ENCODE measurements at places on chromosomes 5 and 9.

GRCh38 chr9:123322273-123323195 lies 33.5 kb upstream of the CRB2 start:
- no peak for DNase-seq

DNA sequence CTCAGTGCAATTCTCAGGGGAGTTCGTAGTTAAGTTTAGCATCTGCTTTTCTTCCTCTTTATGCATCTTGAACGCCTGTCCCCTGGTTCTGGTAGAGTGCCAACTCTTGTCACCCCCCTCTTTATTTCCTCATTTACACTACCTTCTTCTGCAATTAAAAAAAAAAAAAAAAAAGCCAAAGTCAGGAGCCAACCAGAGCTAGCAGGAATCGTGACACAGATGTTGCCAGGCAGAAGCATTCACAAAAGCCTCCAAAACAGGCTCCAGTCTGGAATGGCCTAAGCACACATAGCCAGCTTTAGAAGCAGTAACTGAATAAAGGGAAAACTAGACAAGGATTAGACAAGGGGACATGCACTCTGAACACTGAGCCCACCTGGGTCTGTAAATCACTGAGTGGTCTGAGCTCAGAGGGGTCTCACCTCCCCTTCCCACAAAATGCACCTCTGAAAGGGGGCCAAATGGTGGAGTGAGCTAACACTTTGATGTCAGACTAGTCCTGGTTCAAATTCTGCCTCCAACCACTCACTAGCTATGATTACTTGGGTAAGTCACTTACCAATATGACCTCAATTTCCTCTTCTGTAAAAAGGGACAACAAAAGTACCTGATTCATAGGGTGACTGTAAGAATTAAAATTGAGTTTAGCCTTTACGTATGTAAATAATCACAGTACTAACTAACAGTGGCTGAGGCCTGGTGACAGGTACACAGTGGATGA lies 2.0 kb downstream of the CD74 start:
- no peak for DNase-seq

- DNase-seq, result no peak
These were observed 76.7 kb downstream of the KLHL3 start for GRCh38 chr5:137659209-137659608.

- no peak for DNase-seq
These were observed 26.1 kb downstream of the SPDL1 start for GRCh38 chr5:169609716-169610115.

DNA sequence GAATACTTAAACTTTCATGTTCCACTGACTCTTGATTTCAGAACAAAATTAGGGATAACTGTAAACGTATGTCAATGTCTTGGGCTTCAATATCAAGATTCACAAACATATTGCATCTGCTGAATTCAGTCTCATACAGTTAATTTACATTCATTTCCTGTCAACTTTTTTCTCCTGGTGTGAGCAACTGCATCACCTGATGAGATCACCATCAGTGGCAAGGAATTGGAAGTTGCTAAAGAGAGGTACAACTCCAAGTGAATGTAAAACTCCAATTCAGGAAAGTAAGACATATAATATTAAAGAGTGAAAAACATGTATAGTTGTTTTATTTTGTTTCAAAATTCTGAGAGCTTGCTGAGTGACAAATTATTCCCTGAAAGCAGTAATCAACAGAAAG lies 1336.2 kb upstream of the C9orf72 start:
- DNase-seq, result no peak

DNA sequence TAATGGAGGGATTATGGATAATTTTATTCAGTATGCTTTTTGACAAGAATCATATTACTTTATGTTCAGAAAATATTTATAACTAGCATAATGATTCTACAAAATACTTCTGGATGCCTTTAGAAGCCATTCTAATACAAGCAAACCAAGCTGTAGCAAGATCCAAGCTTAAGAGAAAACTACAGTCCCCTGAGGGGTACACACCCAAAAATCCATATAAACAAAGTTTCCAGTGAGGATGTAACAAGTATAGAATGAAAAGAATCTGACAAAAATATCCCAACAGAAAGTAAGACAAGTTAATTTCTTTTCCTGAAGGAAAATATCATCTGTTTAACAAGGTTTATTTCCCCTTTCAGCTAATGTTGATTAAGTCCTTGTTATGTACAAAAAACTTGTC lies 53.9 kb downstream of the MLLT3 start:
- no peak for DNase-seq

GRCh38 chr5:168947212-168947868 lies 353.6 kb downstream of the SLIT3 start:
- peak; percentile 35 for DNase-seq

DNA sequence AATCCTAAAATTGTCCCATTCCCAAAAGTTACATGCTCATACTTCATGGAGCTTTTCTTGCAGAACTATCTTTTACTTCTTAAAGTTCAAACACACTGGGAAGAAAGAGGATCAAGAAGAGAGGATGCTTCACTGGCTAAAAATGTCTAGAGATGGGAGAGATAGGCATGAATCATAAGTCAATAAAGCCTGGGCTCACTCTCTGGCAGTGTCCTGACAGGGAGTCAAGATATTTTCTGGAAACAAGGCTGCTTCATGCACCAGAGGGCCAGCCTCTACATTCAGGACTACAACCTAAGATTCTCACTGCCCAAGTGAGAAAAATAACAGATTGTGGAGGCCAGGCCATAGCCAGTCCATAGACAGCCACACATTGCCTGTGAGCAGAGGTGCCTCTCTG lies 1358.4 kb downstream of the EFNA5 start:
- no peak for DNase-seq

- DNase-seq, result no peak
These were observed 174.2 kb downstream of the OXCT1 start for GRCh38 chr5:41695920-41696582.

GRCh38 chr5:82396871-82397514 lies 118.8 kb upstream of the RPS23 start:
- no peak for DNase-seq

- no peak for DNase-seq
These were observed 21.9 kb upstream of the FSD1L start for GRCh38 chr9:105425816-105426433.

- no peak for DNase-seq
These were observed 25.7 kb downstream of the LVRN start for GRCh38 chr5:115988002-115988401.

DNA sequence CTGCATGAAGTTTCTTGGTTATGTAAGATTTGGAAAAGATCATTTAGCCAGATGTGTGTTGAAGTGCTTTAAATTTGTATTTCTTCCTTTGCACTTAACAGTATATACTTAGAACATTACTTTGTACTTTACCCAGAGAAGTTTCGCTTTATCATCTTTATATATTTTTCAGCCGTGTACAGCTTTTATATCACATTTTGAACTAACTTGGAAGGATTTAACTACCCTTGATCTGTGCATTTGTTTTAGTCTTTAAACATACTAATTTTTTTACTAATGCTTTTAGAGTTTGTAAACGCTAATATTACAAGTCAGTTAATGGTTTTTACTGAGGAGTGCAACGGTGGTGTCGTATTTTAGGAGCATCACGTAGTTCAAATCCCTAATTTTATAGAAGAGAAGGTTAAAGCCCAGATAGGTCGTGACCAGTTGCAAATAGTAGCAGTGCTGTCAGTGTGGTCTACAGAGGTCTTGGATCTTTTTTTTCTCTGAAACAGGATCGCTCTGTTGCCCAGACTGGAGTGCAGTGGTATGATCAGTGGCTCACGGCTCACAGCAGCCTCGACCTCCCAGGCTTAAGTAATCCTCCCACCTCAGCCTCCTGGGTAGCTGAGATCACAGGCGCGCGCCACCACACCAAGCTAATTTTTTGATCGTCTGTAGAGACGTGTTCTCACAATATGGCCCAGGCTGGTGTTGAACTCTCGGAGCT lies 2.0 kb downstream of the MATR3 start:
- no peak for DNase-seq

DNA sequence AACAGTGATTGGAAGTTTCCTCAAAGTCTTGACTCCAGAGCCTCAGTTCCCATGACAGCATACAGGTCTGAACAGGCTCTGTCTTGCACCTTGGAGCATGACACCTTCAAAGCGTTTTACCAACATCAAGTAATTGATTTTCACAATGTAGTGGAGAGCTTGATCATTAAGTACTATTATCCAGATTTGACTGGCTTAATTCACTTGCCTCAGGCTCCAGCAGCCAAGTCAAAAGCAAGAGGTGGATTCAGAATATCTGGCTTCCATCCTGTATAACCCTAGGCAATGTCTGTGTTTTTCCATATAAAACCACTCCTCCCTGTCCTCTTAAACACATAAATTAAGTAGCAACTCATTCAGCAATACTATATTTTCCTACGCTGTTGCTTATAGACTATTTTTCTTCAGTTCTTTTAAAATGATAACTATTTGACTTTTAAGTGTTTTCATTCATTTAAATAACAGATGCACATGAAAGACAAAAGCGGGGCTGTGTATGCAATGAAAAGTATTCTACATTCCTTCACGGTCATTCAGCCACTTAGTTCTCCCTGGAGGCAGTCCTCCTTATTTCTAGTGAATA lies 150.8 kb upstream of the RANBP3L start:
- no peak for DNase-seq

DNA sequence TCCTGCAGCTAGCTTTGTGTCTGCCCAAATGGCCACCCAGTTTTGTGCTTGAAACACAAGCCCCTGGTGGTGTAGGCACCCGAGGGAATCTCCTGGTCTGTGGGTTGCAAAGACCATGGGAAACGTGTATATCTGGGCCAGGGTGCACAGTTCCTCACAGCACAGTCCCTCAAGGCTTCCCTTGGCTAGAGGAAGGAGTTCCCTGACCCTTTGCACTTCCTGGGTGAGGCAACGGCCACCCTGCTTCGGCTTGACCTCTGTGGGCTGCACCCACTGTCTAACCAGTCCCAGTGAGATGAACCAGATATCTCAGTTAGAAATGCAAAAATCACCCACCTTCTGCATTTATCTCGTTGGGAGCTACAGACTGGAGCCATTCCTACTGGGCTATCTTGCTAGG lies 865.0 kb upstream of the ACO1 start:
- no peak for DNase-seq

DNA sequence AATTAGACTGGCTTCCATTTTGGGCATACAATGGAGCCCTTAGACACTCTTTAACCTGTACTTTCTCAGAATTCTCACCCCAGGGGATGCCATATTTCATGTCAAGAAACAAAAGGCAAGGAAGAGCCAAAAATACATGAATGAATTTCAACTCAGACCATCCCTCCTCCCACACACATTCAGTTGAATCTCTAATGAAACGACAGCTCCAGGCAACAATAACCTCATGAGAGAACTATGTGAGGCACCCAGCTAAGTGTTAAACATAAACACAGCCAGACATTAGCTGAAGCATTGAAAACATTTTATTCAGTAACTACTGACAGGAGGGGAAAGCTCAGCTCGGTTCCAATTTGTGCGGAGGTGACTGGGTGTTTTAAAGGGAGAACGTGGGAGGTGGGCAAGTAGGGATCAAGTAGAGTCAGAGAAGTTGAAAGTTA lies 1359.1 kb upstream of the CDH9 start:
- DNase-seq, result no peak

- DNase-seq, result no peak
These were observed 162.6 kb downstream of the CPLANE1 start for GRCh38 chr5:37086466-37087173.

DNA sequence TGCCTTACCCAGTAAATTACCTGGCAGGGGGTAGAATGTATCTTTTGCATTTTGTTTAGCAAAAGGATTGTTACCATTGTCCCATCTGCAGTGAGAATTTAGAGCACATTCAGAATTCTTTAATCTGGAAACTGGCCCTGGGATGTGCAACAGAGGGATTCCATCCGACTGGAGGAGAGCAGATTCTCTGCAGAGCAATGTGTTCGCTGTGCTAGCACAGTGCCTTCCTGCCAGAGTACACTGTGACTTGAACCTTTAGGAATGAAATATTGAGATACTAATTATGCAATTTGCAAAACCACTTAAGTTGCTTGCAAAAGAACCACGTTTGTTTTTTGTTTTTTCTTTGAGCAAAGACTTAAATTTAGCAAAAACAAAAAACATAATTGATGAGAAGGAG lies 22.5 kb upstream of the DMRT1 start:
- DNase-seq, result no peak

DNA sequence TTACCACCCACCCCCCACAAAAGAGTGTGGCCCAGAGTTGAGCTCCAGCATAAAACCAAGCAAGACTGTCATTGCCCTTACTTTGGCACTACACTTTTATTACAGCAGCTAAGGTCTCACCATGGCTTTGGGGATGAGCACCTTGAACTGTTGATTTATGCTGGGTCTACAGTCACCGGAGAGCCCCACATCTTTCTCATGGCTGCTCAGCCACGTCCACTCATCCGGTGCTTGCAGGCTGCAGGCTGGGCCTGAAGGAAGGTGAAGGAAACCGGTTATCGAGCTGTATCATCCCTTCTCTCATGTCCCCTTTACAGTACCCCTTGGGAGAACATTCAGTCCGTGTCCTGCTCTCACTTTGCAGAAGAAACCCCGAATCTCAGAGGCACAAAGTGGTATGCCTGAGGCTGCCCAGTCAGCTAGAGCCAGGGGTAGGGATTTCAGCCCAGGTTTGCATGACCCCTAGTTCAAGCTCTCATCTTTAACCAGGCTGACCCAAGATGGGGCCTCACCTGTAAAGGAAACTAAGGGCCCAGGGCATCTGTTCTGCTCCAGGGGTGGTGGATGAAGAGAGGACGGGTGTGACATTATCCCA lies 11.6 kb downstream of the TMOD1 start:
- no peak for DNase-seq

DNA sequence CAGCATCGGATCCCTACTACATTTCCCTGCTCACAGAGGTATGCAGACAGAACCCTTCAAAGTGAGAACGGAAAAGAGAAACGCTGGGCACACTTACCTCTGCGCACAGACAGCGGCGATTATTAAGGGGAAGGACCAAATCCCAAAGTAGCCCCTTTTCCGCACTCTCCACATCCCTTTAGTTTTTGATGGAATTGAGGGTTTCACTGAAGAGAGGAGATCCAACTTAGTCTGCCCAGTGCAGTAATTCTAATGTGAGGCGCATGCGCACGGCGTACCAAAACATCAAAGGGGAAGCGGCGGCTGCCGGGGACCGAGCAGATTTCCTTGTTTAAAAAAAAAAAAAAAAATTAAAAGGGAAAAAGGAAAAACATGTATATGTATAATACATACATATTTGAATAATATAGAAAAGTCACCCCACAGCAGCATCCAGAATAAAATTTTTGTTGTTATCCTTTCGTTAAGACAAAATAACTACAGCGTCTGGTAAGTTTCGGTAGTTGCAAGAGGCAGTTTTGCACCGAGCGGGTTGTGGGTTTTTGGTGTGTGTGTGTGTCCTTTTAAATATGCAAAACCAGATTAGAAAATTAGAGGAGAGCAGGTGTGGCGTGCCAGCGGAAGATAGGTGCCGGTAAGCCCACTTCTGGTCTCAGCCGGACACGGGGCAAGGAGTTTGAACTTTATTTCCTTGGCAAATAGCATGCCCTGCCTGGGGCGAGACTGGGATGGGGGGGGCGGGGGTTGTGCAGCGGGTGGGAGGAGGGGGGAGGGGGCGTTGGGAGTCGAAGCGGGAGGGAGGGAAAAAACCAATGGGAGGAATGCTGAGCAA lies at the start of gene GABRB2:
TSS of gene GABRB2 (minus strand) at position 256 of the 832 bp plus-strand sequence. CDS start at position 174, 82 bp downstream.
- DNase-seq, result peak; percentile 45

DNA sequence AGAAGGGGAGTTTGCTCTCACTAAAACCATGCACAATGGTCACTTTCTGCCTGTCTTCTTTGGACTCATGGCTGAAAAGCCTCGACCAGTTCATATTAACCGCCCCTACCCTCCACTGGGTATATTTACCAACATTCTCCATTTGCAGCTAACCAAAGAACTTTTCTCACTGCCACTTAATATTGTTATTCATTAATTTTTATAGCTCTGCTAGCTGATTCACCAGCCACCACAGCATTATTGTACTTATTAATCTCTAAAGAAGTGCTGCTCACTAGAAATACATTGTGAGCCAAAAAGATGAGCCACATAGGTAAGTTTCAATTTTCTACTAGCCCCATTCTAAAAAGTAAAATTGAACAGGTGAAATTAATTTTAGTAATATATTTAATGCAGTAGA lies 33.4 kb upstream of the SMIM32 start:
- DNase-seq, result no peak
